ENCODE measurements at places on chromosomes 2 and 18. TPM values are rescaled to one million over a fixed set of nuclear protein-coding genes. Genes with fewer than 3 reads are reported as not detected.

SERPINB2 gene
- total RNA-seq, result 0.62 TPM

RALBP1 gene
- 34.0 TPM for total RNA-seq

CRACDL gene
- 2.3 TPM for total RNA-seq

TRIM43 gene
- total RNA-seq, result not detected

SLC9A2 gene
- total RNA-seq, result 2.0 TPM

ALPP gene
- not detected for total RNA-seq

RPS27A gene
- total RNA-seq, result 705 TPM
